ENCODE measurements at places on chromosomes 1 and 21. TPM values are rescaled to one million over a fixed set of nuclear protein-coding genes. Genes with fewer than 3 reads are reported as not detected.
A peak's percentile ranks its signal among the peaks of the same experiment; 100 is the strongest.

DNA sequence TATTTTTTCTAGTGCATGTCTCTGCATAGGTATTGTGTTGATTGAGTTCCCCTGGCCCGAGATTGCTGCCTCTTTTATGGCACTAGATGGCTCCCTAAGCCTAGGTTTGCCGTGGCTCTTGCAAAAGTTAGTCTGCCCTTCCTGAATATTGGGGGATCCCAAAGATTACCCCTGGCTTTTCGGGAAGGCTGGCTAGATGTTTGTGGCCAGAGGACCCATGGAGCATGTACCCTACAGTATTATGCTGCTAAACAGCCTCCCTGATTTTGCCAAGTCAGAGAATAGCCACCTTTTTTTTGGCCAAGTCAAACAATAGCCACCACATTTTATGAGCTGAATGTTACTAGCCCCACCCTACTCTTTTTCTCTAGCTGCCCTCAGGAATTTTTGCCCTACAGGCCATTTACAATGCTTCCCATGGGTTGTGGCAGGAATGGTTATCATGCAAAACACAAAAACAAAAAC lies 343.2 kb downstream of the OLFM3 start:
- DNase-seq, result peak; percentile 1

Gene MMP23B
- total RNA-seq, result 1.1 TPM

DNA sequence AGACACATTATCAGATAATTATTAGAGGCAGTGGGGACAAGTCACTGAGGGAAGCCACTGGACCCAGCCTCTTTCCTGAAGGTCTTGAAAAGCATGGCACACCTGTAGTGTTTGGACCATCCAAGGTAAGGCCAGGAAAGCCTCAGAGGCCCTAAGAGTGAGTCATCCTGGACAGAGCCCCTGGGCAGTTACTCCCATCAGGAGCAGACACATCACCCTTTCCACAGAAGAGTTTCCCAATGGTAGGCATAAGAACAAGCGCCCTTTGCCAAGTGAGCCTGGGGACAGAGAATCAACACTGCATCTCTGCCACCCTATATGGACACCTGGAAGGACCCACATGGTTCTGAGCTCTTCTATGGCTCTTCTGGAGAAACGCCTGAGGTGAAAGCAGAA lies 136.0 kb downstream of the PLXNA2 start:
- DNase-seq, result no peak

Gene PTGER3
- under 0.01 TPM for total RNA-seq

All from IMR-90 (cell line).